ENCODE measurements at places on chromosomes 3 and 15.

- peak; percentile 7 for DNase-seq
Measured at GRCh38 chr3:124281453-124282316, 289.8 kb upstream of the ROPN1 start.

GRCh38 chr15:88630141-88630721 is 8.6 kb upstream of the ISG20 start:
- no peak for DNase-seq

GRCh38 chr15:83973816-83974215 is 261.8 kb upstream of the GOLGA6L4 start:
- peak; percentile 22 for DNase-seq

DNA sequence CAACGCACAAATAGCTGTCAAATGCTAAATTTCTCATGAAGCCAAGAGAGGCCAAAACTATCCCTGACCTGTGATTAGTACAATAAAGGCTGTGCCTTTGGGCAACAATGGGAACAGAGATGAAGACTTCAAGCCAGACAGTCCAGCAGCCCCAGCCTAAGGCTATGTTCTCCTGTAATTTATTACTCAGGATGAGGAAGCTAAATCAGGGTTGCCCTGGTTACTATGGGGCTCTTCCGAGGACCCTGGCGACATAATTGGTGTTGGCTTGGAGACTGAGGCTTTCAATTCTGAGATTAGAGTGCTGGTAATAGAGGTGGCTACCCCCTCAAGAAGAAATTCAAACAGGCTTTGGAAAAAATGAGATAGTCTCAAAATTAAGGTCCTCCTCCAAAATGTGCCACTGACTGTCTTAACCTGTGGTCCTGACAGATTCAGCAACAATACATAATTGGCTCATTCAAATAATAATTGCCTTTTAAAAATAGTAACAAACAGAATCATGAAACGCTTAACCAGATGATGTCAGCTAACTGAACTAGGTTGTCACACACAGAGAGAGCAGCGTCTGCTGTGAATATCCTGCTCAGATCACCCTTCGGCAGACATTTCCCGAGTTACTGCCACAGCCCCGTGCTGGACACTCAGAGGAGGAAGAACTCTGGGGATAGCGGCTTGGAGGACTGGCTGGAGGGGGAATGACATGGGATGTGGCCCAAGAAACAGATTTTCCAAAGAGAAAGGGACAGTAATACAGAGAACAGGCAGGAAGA is 43.0 kb downstream of the NSMCE3 start:
- DNase-seq = no peak

GRCh38 chr15:46278486-46279090 is 643.8 kb downstream of the SQOR start:
- DNase-seq = no peak
